ENCODE measurements at places on chromosomes 3 and 15.

- DNase-seq: no peak
Measured at GRCh38 chr3:194374935-194375334, 5.4 kb upstream of the LRRC15 start.

DNA sequence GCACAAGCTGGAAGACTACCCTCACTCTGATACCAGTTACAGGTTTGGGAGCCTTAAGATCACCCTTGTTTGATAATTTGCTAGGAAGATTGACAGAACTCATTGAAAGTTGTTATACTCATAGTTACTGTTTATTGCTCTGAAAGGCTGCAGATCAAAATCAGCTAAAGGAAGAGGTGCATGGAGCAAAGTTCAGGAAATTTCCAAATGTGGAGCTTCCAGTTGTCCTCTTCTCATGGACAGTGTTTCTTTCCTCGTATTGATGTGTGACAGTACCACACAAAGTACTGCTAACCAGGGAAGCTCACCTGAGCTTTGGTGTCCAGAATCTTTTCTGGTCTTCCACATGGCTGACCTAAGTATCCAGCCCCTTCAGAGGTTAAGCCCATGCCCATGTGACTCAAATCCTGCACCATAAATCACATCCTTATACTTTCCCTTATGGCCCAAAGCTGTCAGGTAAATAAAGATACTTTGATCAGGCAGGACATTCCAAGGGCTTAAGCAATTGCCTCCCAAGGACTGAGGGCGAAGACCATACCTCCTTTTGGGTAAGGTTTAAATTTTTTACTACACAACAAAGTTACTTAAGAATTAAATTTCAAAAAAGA is 93.1 kb upstream of the ZBED2 start:
- no peak for DNase-seq

- no peak for DNase-seq
Measured at GRCh38 chr3:11307830-11308432, 35.7 kb downstream of the ATG7 start.

GRCh38 chr3:108406063-108406660 is 104.2 kb downstream of the MYH15 start:
- DNase-seq: no peak

GRCh38 chr3:47054412-47054811 is 74.9 kb downstream of the NBEAL2 start:
- no peak for DNase-seq

- DNase-seq: no peak
Measured at GRCh38 chr3:98770261-98771039, 7.3 kb downstream of the ST3GAL6 start.

DNA sequence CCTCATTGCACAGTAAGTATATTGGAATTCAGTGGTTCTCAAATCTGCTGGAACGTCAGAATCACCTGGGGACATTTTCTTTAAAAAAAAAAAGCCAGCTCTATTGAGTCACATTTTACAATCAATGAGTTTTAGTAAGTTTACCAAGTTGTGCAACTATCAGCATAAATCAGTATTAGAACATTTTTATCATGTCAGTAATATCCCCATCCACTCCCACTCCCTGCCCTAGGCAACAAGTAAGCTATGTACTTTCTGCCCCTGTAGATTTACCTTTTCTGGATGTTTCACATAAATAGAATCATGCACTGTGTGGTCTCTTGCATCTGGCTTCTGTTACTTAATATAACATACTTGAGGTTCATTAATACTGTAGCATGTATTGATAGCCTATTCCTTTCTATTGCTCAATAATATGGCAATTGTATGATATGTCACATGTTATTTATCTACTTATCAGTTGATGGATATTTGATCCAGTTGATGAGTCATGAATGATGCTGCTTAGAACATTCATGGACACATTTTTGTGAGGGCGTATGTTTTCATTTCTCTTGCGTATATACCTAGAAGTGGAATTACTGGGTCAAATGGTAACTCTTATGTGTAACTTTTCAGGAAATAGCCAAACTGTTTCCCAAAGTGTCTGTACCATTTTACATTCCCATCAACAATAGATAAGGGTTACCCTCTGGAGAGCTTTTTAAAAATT is 180.5 kb downstream of the THSD4 start:
- DNase-seq: no peak

- no peak for DNase-seq
Measured at GRCh38 chr15:78425643-78426042, 12.4 kb upstream of the IREB2 start.

- no peak for DNase-seq
Measured at GRCh38 chr3:58163234-58163633, 47.5 kb downstream of the DNASE1L3 start.

- no peak for DNase-seq
Measured at GRCh38 chr3:47315069-47315647, 32.4 kb downstream of the KLHL18 start.

DNA sequence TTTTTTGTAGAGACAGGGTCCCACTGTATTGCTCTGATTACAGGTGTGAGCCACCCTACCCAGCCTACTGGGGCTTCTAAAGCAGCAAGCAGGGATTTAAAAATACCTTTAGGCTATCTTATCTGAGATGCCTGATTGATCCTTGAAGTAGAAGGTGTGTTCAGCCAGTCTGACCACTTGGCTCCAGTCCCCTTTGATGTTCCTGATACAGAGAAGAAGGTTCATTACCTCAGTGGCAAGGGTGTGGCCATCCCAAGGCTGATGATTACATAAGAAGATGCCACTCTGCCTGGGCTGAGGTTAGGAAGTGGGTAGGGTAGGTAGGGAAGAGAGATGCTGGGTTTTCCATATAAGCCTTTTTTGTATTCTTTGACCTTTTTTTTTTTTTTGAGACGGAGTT is 11.2 kb upstream of the DCAF1 start:
- no peak for DNase-seq

DNA sequence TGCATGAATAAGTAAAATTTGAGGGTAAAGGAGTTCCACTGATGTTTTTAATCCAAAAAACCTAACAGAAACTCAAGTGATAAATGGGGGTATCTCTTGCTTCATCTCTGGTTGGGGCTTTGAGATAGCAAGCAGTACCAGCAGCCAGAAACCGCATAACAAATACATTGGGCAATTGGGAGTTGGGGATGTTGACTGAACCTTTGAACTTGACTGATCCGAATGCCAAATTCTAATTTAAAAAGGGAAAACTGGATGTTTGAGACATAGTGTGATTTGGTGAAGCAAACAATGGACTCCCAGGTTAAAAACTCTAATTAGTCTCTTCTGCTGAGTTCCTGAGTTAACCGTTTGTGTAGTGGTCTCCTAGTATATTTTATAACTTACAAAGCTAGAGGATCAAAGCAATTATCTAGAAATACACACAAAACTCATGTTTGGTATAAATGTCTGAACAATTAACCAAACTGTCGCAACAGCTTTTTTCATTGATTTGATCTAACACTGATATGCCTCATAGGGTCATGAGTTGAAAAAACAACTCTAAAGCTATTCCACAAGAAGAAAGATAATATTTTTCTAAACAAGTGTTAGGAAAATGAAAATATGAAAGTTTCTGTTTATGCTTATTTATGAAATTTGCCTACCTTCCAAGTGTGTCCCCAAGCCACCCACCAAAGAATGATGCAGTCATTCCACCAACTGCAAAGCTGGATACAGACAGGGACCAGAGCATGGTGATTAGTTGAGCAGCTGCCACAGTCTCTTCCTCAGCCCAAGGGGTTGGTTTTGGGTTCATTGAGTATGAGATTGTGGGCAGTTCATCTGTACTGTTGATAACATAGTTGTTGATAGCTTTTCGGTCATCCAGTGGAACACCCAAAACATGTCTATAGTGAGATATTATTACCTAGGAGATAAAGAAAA is 12.4 kb downstream of the SLC2A2 start:
- DNase-seq: no peak

- DNase-seq: no peak
Measured at GRCh38 chr3:122021811-122022401, at the start of gene ILDR1. TSS of gene ILDR1 (minus strand) at chr3:122022247. CDS start at chr3:122022077, 170 bp downstream.

DNA sequence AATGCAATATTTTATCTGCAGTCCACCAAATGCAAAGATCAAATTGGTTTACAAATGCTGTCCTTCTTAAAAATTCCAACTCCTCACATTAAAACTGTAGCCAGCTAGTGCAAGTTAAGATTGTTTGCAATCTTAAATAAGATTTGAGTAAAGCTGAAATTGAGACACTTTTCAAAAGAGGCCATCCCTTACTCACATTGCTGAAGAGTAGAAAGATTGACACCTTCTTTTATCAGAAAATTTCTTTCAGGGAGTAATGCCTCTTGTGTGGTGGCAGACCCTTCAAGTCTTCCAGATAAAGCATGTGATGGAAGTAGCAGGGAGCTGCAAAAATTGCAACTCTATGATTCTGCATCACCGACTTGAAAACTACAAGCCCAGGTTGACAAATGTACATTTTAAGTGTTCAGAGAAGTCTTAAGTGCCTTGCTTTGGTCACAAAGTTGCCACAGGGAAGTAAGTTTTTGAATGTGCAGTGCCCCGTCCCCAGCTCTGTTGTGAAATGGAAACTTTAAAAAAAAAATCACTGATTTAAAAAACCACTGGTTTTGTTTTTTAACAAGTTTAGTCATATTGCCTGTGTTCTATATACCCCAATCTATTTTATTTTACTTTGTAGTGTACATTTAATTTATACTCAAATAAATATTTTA is 12.6 kb downstream of the CD86 start:
- no peak for DNase-seq

GRCh38 chr3:78728406-78729145 is 1039.2 kb downstream of the ROBO1 start:
- no peak for DNase-seq

GRCh38 chr15:93362821-93363220 is 273.8 kb upstream of the RGMA start:
- no peak for DNase-seq

DNA sequence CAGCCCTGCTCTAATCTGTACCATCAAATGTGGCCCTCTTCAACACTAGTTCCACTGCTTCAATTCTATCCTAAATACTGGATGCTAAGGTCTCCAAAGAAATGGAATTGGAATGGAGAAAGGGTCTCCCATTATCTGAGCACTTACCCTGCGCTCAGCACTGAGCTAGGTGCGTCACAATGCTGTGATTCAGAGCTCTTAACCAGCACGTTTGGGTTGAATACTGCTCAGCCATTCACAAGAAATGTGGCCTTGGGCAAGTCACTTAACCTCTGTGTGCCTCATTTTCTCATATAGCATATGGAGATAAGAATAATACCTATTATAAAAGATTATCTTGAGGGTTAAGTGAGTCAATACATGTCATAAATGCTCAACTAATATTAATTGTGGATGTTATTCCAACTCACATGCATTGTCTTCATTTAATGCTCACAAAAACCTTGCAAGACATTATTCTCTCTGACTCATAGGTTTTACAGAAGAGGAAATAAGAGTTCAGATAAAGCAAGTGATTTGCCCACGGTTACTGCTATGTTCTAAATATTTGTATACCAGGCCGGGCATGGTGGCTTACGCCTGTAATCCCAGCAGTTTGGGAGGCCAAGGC is 27.4 kb upstream of the SRGAP3 start:
- no peak for DNase-seq

Data from activated CD4-positive, CD25-positive, alpha-beta regulatory T cell (primary cell).